ENCODE measurements at places on chromosomes 11 and 22.

DNA sequence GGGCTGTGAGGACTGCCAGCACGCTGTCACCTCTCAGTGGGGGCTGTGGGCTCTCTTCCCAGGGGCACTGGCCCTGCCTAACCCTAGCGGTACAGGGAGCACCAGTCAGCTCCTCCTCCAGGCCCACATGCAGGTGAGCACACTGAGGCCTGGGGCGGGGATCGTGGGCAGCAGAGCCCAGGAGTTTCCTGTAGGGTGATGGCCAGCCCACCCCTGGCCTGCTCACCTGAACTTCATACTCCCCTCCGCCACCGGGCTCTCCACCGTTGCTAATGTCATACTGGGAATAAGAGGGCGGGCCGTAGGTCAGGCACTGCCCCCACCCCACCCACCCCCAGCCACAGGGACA, 10.0 kb upstream of the TREH start:
- DNase-seq, result no peak

DNA sequence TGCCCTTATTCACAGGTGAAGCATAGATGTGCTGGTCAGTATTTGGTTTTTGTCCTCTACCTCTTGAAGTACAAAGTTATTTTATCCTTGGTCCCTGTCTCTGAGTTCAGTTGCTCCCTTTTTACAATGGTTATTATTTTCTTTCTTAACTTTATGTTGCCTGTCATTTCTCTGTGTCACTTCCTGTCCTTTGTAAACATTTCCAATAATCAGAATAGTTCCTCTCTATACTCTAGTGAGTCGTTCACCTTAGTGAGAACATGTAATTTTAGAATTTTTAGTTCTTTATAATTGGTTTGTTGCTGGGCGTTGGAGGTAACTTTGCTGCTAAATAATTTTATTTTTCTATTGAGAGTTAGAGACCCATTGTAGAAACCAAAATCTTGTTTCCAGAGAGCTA, 16.0 kb downstream of the CSTPP1 start:
- no peak for DNase-seq

- DNase-seq, result no peak
Observed at GRCh38 chr11:16775614-16776283, 37.3 kb downstream of the C11orf58 start.

DNA sequence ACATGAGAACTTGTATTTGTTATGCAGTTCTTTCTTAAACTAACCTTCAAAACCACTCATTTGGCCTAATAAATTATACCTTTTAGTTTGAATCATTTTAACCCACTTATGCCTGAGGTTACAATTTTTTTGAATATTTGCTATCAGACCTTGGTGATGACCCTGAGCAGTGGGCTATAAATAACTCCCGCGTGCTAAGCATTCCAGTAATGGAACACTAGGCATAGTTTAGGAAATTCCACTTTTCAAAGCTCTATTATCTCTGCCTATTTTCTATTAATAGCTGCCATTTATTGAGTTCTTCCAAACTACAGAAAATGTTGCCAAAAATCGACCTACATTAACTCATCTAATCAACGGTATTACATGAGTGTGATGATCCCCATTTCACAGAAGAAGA, 993.4 kb upstream of the FAT3 start:
- no peak for DNase-seq

DNA sequence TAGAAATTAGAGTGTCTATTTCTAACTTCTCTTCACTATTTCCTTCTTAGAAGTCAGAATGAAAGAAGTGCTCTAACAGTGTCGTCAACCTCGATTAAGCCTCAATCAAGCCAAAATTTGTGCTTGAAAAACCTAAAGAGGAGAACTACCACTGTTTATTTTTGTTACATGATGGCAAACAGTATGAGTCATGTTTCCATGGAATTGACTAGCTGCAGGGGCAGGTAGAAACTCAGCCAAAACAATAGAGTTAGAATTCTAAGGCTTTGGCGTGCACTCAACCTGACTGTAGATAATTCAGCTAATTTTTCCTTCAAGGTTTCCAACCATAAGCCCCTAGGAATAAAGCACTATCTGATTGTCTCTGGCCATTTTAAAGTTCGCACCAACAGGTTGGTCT, 415.9 kb downstream of the ETS1 start:
- no peak for DNase-seq

DNA sequence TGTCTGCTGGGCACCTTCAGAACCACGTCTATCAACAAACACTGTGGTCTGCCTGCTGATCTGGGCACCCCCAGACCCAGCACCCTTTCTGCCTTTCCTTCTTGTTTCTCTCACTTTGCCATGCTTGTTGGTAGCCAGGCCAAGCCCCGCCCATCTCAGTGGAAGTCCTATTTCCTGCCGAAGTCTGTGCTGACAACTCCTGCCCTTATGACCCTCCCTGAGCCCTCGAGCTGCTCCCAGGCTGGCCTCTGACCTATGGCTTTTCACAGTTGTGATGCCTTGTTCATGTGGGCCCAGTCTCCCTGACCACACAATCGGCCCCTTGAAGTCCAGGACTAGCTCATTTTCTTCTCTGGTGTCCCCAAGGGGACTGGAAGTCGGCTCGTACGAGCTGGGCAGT, 132.1 kb downstream of the DSCAML1 start:
- no peak for DNase-seq

- DNase-seq, result no peak
Observed at GRCh38 chr11:66561975-66562248, 6.5 kb downstream of the CTSF start.

DNA sequence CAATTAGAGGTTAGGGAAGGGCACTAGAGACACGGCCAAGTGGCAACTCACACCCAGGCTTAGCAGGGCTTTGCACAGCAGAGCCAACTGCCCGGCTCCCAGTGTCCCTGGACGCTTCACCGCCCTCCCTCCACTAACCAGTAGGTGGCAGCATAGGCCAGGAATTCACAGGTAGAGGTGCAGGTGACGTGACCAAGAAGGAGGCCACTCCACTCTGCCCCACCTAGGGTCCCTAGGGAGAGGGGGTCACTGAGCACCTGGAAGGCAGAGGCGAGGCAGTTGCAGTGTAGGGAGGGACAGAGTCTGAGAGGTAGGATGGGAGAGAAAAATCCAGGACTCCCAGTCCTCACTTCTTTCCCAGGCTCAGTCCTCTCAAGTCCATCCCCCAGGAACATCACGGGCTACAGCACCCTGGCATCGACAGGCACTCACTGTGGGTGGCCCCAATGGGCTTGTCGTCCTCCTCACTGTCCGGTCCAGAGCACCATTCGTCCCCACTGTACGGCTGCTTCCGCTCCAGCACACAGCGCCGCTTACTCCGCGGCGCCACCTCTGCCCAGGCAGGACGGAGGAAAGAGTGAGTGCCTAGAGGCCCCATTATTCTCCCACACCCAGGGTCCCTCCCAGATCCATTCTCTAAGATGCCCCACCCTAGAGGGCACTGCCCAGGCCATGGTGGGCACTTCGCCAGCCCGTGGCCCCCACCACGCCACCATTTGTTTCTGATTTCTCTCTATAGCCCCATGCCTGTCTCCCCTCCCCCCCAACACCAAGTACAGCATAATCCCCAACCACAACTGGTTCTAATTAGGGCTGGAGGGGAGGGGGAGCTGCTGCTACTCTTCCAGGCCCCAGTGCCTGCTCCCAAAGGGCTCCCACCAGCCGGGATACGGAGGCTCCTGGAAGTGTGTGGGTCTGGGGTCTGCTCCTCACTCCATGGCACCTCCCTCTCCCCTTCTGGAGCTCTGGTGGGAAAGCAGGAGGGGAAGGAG, 18.4 kb downstream of the BCL9L start:
- peak; percentile 88 for DNase-seq

DNA sequence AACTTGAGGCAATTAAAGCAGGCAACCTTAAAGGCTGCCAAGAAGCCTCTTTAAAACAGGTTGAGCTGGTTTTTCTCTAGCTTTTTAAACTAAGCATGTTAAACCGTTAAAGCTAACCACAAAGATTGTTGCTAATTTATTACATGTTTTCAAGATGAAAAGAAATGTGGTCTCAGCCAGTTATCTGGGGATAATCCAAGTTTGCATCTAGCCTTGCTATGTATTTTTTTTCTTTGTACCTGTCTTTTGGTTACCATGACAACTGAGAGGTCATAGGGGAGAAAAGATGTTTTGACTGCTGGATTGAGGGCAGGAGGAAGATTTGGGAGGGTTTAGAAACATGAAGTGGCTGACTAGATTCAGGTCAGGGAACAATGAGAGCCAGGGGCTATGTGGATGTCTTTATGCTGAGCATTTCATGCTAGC, 19.2 kb upstream of the PGM2L1 start:
- DNase-seq, result no peak

DNA sequence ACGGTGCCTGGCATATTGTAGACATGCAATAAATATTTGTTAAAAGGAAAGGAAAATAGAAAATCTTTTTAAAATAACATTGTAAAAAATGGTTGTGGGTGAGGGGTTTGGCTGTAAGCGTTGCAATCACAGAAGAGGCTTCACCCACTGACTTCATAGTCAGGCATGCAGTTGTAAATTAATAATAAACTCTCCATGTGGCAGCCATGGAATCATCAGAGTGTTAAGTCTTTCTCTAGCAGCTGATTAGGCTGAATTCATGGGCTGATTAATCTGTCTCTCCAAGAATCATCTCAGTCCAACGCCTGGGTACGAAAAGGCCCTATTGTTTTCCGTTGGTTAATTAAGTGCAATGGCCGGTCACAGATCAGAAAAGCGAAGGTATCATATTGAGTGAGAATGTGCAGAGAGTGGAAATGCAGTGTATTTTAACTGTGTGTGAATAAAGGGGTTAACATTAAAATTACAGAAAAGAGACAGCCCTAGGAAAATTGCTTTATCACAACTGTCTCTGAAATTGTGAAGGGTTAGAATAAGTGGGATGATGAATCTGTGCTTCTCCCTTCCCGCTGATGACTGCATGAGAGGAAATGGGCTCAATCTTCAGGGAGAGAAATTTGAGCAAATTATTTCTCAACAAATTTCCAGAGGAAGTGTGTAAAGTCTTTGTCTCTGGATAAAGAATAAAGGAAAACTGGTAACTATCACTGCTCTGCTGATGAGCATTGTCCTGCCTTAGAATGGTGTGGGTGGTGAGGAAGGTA, 269.0 kb downstream of the FAM76B start:
- DNase-seq, result no peak
